ENCODE measurements at places on chromosomes 4 and X. TPM values are rescaled to one million over a fixed set of nuclear protein-coding genes. Genes with fewer than 3 reads are reported as not detected.

PWWP3B gene
- 83.6 TPM for total RNA-seq

AREG gene
- total RNA-seq: 11.1 TPM

MAMLD1 gene
- total RNA-seq: 37.9 TPM

PAGE2B gene
- total RNA-seq: not detected

- H3K4me3 ChIP-seq: no peak overlapping the region
- H3K36me3 ChIP-seq: no peaks in the 10 kb centered on the region
- H3K27ac ChIP-seq: no peak overlapping the region
- DNase-seq: no peak
- no peaks in the 10 kb centered on the region for H3K27me3 ChIP-seq
These were observed 66.5 kb downstream of the AR start for GRCh38 chrX:67610282-67610681.

DNA sequence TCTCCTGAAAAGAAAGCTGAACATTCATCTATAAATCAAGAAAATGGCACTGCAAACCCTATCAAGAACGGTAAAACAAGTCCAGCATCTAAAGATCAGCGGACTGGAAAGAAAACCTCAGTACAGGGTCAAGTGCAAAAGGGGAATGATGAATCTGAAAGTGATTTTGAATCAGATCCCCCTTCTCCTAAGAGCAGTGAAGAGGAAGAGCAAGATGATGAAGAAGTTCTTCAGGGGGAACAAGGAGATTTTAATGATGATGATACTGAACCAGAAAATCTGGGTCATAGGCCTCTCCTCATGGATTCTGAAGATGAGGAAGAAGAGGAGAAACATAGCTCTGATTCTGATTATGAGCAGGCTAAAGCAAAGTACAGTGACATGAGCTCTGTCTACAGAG is 28.6 kb downstream of the PAQR3 start:
- H3K36me3 ChIP-seq: no peaks in the 10 kb centered on the region
- H3K4me1 ChIP-seq: peaks cover 3% of the 10 kb centered on the region
- DNase-seq: no peak
- H3K27me3 ChIP-seq: no peaks in the 10 kb centered on the region
- H3K27ac ChIP-seq: no peak overlapping the region

- no peaks in the 10 kb centered on the region for H3K4me1 ChIP-seq
- H3K27me3 ChIP-seq: no peaks in the 10 kb centered on the region
- no peak overlapping the region for H3K27ac ChIP-seq
These were observed 131.7 kb downstream of the SPCS3 start for GRCh38 chr4:176451443-176451842.

DNA sequence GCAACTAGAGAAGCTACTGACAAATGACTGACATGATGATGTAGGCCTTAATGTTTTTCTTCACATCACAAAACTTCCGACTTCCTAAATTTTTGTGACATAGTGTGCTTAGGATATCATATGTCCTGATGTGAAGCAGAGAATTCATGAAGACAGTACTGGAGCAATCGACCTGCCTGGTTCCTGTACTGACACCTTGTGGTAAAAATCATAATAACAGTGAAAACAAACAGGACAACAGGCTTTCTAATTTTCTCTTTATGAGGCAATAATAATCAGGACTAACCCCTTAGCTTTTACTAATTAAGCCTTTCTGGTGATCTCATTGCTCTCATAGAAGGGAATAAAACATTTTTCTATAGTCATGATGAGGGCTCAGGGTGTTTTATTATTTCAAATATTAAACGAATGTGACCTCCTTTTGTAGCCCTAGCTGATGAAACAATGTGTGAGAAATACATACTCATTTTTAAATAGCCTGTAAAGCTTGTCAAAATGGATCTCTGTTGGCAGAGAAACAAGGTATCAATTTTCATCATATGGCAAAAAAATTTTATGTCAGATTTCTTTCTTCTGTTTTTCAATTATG is 158.4 kb downstream of the TENT5D start:
- DNase-seq: no peak
- H3K27ac ChIP-seq: no peak overlapping the region
- H3K4me3 ChIP-seq: no peak overlapping the region

GRCh38 chr4:4270529-4270928 is 19.4 kb downstream of the LYAR start:
- no peaks in the 10 kb centered on the region for H3K27me3 ChIP-seq
- H3K36me3 ChIP-seq: no peaks in the 10 kb centered on the region
- no peak for DNase-seq
- H3K4me1 ChIP-seq: no peaks in the 10 kb centered on the region
- no peak overlapping the region for H3K4me3 ChIP-seq

- H3K4me1 ChIP-seq: no peaks in the 10 kb centered on the region
- H3K4me3 ChIP-seq: no peak overlapping the region
- no peaks in the 10 kb centered on the region for H3K36me3 ChIP-seq
- no peak for DNase-seq
- H3K27me3 ChIP-seq: no peaks in the 10 kb centered on the region
These were observed 34.5 kb downstream of the PHKA2 start for GRCh38 chrX:18949291-18949943.

- H3K27me3 ChIP-seq: no peaks in the 10 kb centered on the region
- H3K27ac ChIP-seq: no peak overlapping the region
- no peaks in the 10 kb centered on the region for H3K36me3 ChIP-seq
- no peak for DNase-seq
- no peaks in the 10 kb centered on the region for H3K4me1 ChIP-seq
These were observed 112.3 kb upstream of the BCOR start for GRCh38 chrX:40209951-40210617.

DNA sequence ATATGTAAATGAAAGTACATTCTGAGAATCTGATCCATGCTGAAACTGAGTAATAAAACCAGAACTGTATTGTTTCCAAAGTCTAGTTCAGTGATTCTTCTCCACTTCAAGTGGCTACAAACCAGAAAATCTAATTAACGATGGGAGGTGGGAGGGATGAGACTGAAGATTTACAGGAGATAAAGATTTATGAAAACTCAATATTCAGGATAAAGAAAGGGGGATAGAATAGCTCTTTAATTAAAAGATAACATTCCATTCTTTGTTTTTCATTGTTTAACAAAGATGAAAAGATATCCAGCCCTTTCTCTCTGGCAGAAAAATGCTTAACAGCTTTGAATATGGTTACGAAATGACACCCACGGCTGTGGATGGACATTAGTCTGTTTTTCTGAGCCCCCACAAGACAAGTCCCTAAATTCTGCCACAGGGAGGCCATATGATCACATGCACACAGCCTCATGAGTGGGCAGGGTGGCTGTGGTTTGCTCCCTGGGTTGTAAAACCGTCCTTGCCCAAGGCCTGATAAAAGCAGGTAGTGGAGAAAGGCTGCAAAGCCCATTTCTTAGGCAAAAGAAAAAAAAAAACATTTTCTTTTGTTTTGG is 36.4 kb downstream of the TMEM150C start:
- H3K4me1 ChIP-seq: no peaks in the 10 kb centered on the region
- DNase-seq: no peak
- H3K27ac ChIP-seq: no peak overlapping the region
- no peaks in the 10 kb centered on the region for H3K36me3 ChIP-seq

DNA sequence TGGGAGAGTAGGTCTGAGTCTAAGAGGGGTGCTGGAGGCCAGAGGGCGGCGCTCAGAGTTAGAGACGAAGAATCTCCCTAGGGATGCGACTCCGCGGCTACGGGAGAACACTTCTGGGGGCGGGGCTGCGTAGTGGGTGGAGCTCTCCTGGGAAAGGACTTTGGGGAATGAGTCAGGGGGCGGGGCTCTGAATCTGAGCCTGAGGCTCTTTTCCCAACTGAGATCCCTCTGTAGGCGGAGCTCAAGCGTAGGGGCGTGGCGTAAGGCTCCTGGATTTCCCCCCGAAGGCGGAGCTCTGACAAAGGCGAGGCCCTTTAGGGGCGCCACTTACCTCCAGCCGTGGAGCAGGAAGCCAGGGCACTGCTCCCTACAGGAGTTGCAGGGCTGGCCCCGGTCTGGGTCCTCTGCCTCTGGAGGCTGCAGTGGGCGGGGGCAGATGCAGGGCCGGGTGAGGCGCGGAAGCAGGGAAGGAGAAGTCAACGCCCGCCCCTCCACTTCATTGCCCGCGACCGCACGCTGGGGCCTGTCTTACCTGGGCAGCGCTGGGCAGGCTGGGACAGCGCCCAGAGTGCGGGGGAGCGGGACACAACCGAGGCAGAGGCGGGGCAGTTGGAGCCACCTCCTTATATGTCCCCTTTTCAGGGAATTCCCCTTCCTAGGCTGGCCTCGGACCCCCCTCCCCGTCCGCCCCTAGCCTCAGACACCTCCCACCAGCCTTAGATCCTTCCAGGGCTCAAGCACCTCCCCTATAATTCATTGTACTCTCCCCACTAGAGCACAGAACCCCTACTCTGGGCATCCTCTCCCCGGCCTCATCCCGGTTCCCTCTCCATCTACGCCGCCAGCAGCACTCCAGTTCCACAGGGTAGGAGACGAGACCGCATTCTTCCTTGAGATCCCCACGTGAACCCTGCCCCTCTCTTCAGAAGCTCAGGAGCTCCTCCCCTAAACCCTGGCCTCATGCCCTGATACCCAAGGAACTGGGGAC is 1.6 kb downstream of the PRICKLE3 start:
- no peaks in the 10 kb centered on the region for H3K36me3 ChIP-seq
- H3K27me3 ChIP-seq: no peaks in the 10 kb centered on the region
- peak; percentile 98 for DNase-seq
- peak overlapping the region; percentile 41 for H3K4me3 ChIP-seq
- no peaks in the 10 kb centered on the region for H3K4me1 ChIP-seq
- H3K27ac ChIP-seq: peak overlapping the region; percentile 64

DNA sequence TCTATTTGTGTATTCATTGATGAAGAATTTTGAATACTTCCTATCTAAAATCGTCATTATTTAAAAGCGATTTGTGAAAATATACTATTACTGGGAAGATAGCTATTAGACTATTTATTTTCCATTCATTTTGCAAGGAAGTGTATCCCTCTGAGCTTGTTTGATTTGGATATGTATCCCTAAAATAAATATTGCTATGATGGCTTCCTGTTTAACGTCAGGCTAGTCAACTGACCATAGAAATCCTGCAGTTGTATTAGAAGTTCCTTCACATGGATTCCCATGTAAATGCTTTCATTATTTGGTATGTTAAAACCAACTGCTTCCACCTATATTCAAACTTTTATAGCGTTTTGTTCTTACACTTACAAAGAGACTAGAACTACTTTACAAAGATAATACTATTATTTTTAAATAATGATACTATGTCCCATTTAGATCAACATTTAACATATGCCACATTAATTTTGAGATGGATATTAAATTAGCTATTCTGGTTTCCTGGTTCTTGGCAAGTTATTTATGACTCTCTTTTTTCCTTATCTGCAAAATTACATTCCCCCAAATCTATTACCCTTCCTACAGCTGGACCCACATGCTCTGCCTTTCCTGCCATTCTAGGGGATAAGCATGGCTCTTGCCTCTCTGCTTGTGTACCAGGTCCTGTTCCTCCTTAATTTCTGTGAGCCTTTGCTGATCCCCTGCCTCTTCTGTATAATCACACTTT is 26.7 kb upstream of the PDE5A start:
- no peak for DNase-seq
- no peak overlapping the region for H3K4me3 ChIP-seq
- no peaks in the 10 kb centered on the region for H3K4me1 ChIP-seq
- no peak overlapping the region for H3K27ac ChIP-seq
- H3K27me3 ChIP-seq: no peaks in the 10 kb centered on the region

DNA sequence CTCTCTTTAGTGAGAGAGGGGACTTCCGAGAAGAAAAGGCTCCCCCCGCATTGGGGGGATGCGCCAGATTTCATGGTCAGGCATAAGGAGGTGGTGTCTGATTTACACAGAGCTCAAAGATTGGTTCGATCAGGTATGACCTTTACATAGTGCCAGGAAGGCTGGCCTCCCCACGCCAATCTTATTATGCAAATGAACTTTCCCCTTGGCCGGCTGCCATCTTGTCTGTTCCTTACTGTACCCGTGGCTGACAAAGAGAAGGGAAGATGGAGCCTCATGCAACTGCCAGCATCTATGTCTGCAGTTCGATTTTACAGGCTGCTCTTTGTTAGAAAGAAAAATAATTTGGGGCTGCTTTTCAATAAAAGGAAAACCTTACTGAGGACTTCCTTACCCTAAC is 197.2 kb downstream of the GPM6A start:
- no peak overlapping the region for H3K27ac ChIP-seq
- no peak for DNase-seq
- no peaks in the 10 kb centered on the region for H3K4me1 ChIP-seq
- no peak overlapping the region for H3K4me3 ChIP-seq
- no peaks in the 10 kb centered on the region for H3K27me3 ChIP-seq
- H3K36me3 ChIP-seq: no peaks in the 10 kb centered on the region

GRCh38 chr4:113522433-113522832 is 239.1 kb downstream of the CAMK2D start:
- no peak for DNase-seq
- H3K4me1 ChIP-seq: no peaks in the 10 kb centered on the region
- no peaks in the 10 kb centered on the region for H3K36me3 ChIP-seq

- DNase-seq: peak; percentile 69
- H3K27ac ChIP-seq: no peak overlapping the region
These were observed 5.6 kb upstream of the CT47C1 start for GRCh38 chrX:119067023-119067739.

GRCh38 chr4:8939840-8940742 is 68.5 kb upstream of the HMX1 start:
- no peak for DNase-seq
- H3K27ac ChIP-seq: no peak overlapping the region
- H3K4me1 ChIP-seq: no peaks in the 10 kb centered on the region
- H3K4me3 ChIP-seq: no peak overlapping the region

DNA sequence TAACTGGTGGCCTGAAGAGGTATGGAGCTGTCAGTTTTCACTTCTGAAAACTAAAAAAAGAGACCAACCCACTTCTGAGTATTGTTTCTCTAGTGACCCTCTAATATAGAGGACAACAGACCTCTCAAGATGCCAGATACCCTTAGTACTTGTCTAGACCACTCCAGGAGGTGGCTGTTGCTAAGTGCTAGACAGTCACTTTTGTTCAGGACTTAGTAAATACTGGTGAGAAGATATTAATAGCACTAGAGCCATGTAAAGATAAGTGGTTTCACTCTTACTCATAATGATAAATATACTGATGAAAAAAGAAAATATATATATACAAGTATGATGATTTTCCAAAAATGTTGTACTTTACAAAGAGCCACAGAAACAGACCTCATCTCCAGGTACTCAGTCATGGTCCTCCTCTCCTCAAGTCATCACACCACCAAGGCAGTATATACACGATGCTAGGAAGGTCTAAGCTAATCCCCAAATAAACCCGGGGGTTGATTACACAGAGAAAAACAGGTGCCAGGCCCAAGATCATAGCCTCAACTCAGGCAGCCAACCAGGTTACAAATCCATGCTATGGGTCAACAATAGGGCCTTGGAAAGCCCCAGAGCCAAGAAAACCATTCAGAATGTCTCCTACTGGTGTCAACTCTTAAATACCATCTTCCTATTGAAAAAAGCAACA is 66.9 kb downstream of the ARHGEF9 start:
- no peaks in the 10 kb centered on the region for H3K4me1 ChIP-seq
- DNase-seq: no peak
- no peak overlapping the region for H3K27ac ChIP-seq
- H3K36me3 ChIP-seq: no peaks in the 10 kb centered on the region

GRCh38 chr4:164509951-164510350 is 244.0 kb upstream of the SMIM31 start:
- H3K4me3 ChIP-seq: no peak overlapping the region
- no peaks in the 10 kb centered on the region for H3K36me3 ChIP-seq
- no peaks in the 10 kb centered on the region for H3K4me1 ChIP-seq
- H3K27me3 ChIP-seq: no peaks in the 10 kb centered on the region
